ENCODE measurements at places on chromosomes 5 and 9. TPM values are rescaled to one million over a fixed set of nuclear protein-coding genes. Genes with fewer than 3 reads are reported as not detected.

TOR4A gene
- 27.4 TPM for total RNA-seq

VPS13A gene
- total RNA-seq: 44.0 TPM

BNIP1 gene
- total RNA-seq: 9.1 TPM

F2RL1 gene
- total RNA-seq: 8.0 TPM

C5orf58 gene
- not detected for total RNA-seq

SLC31A1 gene
- total RNA-seq: 43.4 TPM

MCC gene
- 18.6 TPM for total RNA-seq

SPATA31C1 gene
- total RNA-seq: not detected

TJP2 gene
- total RNA-seq: 131 TPM

INSYN2B gene
- 0.17 TPM for total RNA-seq

SPINK13 gene
- not detected for total RNA-seq

BTNL8 gene
- 4.5 TPM for total RNA-seq

BICD2 gene
- 38.6 TPM for total RNA-seq

GPR150 gene
- 0.49 TPM for total RNA-seq

GDNF gene
- 0.23 TPM for total RNA-seq

PLK2 gene
- 41.1 TPM for total RNA-seq

RLN2 gene
- not detected for total RNA-seq

IL7R gene
- 226 TPM for total RNA-seq

MYMK gene
- total RNA-seq: not detected

GRCh38 chr5:97998941-97999340 is 774.5 kb upstream of the RGMB start:
- no peak for DNase-seq

- no peak for DNase-seq
These were observed 35.8 kb upstream of the LCP2 start for GRCh38 chr5:170333161-170333910.

DNA sequence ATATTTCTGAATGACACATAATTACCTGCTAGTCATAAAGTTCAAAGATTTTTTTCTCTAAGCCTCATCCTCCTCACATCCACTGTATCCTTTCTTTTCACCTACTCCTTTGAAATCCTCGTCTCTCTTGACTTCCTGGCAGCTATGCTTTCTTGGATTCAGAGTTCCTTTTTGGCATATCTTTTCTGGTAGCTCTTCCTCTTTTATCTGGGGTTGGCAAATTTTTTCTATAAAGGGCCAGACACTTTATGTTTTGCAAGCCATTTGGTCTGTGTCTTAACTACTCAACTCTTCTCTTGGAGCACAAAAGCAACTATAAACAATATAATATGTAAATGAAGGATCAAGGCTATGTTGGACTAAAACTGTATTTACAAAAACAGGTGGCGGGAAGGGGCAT is 197.5 kb downstream of the KIAA0825 start:
- DNase-seq: no peak

- no peak for DNase-seq
These were observed 35.2 kb upstream of the PSD2 start for GRCh38 chr5:139760066-139761056.

DNA sequence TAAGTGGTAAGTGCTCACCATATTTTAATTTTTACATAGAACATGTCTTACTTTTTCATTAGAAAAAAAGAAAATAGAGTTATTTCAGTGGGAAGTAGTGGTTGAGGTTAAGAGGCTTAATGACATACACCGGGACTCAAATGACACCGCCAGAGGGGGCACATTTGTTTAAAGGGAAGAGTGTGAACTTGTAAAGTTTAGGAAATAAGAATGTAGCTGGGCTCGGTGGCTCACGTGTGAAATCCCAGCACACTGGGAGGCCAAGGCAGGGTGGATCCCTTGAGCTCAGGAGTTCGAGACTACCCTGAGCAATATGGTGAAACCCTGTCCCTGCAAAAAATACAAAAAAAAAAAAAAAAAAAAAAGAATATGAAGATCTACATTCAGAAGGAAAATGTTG is 43.4 kb upstream of the TNFAIP8 start:
- no peak for DNase-seq

- DNase-seq: no peak
These were observed 280.3 kb upstream of the TUT7 start for GRCh38 chr9:86634501-86634900.

- DNase-seq: no peak
These were observed 275.1 kb downstream of the SLF1 start for GRCh38 chr5:94893412-94894135.

GRCh38 chr5:60811105-60811504 is 33.0 kb downstream of the ELOVL7 start:
- no peak for DNase-seq

DNA sequence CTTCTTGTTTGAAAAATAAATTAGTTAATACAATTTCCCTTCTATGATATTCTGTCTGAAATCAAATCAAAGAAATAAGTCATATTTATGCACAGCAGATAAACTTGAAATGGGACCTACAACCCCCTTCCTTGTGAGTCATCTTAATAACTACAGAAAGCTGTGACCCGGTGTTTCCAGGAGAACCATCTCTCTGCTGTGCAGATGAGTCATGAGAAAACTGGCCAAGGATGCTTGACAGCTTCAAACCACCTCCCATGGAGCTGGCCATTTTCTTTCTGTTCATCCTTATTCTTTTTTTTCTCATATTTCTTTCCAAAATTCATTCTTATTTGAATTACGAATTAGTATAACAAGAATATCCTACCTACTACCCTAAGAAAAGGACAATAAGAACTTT is 43.4 kb upstream of the NR4A3 start:
- DNase-seq: no peak

DNA sequence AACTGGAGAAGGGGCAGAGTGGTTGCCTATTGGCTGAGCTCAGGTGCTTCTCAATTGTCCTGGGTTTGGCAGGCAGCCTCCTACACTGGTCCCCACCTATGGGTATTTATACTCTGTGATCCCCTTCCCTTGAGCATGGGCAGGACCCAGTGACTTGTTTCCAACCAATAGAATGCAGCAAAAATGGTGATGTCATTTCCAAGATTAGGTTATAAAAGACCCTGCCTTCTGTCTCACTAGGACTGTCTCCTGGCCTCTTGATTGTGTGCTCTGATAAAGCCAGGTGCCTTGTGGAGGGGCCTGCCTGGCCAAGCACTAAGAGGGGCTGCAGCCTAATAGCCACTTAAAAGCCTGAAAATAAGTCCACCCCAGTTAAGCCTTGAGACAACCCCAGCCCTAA is 76.1 kb downstream of the MSX2 start:
- no peak for DNase-seq

DNA sequence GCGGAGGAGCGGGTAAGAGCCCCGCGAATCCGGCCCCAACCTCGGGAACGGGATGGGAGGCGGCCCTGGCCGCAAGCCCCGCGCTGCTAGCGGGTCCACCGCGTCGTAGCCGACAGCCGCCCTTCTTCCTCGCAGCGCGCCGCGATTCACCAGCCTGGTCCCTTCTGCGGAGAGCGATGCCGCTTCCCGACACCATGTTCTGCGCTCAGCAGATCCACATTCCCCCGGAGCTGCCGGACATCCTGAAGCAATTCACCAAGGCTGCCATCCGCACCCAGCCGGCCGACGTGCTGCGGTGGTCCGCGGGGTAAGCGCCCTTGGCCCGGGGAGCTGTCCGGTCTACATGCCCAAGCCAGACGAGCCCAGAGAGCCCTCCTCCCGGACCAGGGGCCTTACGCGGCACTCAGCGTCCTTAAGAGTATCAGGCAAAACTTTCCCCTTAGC is 335 bp downstream of the ROPN1L start:
- DNase-seq: no peak

DNA sequence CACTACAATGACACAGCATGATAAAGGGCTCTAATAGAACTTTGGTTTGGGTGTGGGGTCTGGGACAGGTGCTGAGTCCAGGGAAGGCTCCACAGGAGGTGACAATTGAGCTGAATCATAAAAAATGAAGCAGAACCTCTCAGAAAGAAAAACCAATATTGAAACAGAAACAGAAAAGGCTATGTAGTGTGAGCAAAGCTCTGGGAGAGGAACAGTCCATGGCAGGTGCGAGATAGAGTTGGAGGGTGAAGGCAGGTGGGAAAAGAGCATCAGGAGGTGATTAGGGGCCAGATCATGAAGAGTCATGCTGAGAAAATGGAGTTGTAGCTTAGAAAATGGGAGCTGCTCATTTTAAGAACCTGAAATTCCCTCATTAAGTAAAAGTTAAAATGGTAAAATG is 164.9 kb downstream of the KCTD16 start:
- DNase-seq: no peak

GRCh38 chr9:131290767-131291370 is 1.3 kb downstream of the PLPP7 start:
- DNase-seq: no peak

GRCh38 chr9:113875459-113876150 is 504 bp upstream of the ZNF618 start:
- DNase-seq: no peak

DNA sequence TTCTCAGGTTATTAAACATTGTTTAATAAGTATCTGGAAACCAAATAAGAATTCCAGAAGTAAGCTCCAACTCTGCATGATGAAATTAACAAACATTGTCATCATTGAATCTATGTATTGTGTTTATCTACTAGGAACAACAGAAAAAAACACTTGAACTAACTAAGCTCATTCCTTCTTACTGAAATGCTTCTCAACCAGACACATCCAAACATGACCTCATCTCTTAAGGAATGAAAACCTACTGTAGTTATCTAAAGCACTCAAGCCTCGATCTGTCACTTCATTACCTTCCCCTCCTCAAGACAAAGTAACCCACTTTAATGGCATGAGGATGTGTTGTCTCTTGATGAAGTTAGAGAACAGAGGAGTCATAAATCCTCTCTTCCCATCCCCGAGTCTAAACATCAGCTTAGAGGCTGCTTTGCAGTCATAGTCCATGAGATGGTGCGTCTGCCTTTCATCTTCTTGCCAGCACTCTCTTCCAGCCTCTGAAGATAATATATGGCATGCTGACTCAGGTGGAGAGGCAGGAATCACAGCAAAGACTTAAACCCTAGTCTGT is 86.5 kb downstream of the CEMIP2 start:
- DNase-seq: no peak

GRCh38 chr5:41707853-41708603 is 162.2 kb downstream of the OXCT1 start:
- DNase-seq: no peak

DNA sequence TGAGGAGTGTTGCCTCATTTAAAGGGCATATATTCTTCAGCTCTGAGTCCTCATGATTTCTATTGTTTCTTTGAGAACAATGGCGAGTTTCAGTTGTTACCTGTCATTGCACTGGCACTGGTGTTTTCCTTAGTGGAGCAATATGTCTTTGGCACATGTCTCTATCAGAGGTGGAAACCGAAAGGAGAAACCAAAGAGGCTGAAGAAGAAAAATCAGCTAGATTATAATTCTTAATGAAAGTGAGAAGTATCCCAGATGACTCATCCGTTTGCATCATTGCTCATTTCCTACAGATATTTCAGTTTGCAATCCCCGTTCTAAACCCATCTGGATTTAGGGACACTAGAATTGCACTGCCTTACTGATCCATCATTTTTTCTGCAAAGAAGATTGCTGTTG is 324.6 kb downstream of the TMEM232 start:
- no peak for DNase-seq

DNA sequence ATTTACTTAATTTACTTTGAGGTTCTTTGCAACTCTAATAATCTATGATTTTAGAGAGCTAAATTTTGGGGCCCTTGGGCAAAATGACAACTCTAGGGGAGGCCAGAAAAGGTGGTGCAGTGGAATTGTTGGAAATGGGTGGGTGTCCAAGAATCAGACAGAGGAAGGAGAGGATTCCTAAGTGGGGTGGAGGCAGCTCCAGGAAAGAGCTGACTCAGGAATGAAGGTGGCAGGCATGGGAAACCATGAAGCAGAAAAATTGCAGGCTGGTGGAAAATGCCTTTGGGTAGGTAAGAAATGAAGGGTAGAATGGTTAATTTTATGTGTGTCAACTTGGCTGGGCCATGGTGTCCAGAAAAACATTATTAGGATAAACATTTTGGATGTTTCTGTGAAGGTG is 248.5 kb upstream of the TUT7 start:
- no peak for DNase-seq

DNA sequence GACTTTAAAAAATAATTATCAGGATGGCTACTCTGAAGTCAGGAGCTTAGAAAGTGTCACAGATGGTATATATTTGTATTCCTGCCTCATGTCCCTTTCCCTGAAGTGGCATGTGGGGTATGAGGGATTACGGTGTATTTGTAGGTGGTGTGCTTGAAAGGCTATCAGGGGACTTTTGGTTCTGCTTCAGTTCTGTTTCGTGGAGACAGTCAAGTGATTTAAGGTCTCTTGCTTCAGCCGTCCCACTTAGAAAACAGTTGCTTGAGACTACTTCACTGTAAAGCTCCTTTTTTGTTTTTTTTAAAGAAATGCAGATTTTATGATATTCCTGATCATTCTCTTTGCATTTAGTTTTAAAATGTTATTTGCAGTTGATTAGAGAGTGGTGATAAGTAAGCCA is 18.3 kb downstream of the PARP8 start:
- no peak for DNase-seq

GRCh38 chr5:89536020-89536419 is 653.0 kb upstream of the MEF2C start:
- no peak for DNase-seq

- DNase-seq: no peak
These were observed 495.3 kb upstream of the NMUR2 start for GRCh38 chr5:152900332-152900731.

DNA sequence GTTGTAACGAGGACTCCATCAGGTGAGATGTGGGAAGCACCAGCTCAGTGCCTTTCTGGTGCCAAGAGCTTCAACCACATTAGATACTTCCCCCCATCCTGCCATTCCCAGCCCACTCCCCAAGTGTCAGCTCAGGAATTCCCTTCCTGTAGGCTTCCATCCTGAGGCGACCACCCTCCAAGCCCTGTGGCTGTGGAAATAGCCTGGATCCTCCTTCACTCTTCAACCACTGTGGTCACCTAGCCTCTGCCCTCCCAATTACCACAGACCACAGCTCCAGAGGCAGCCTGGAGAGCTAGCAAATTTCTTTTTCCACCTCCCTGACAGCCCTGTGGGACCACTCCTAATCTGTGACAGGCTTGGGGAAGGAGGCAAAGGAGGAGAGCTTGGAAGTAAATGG is 219.8 kb upstream of the MAP3K1 start:
- no peak for DNase-seq

- DNase-seq: no peak
These were observed 62.5 kb upstream of the PSD2 start for GRCh38 chr5:139733010-139733688.

DNA sequence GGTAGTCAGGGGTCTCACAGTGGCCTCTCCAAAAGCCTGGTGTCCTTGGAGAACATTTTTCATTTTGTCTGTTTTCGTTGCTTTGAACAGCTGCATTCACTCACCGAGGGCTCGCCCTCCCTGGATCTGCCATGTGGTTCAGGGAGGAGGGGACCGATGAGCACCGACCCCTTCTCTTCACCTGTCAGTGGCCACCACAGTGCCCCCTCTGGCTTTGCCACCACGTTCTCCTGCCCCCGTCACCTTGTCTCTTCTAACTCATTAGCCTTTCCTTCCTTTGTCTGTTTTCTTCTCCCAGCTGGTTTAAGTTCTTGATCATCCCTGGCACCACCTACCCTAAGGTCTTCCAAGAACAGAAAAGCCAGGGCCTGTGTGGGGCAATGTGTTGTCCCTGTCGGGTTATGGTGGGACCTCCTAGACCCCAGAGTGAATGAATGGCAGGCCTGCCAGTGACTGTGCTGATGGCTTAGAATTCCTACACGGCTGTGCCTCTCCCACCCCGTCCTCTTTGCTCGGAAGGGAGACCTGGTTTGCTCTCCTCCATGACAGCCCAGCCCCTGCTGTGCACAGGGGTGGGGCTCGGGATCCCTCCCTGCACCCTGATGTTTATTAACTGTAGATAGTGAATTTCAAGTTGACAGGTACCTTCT is 90.0 kb downstream of the ANKRD33B start:
- DNase-seq: no peak

- DNase-seq: no peak
These were observed 6.6 kb upstream of the NRG2 start for GRCh38 chr5:140049713-140050112.

Data from upper lobe of right lung (tissue), 1 donor.